ENCODE measurements at places on chromosomes 3 and 15.

DNA sequence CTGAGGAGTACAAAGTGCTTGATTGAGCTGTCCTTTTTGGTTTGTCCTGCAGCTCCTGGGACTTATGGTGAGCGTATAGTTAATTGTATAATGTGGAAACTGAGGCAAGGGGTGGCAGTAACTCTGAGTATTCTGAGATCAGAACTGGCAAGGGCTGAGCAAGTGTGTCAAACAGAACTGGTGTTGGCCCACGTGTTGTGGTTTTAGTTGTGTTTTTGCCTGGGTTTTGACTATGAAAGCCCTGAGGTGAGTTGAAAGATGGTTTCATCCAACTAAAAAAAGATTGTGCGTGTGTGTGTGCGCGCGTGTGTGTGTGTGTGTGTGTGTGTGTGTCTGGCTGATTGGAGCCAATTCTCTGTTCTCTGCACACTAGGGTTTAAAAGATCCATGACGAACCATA lies 154.1 kb downstream of the EDEM1 start:
- DNase-seq = no peak

DNA sequence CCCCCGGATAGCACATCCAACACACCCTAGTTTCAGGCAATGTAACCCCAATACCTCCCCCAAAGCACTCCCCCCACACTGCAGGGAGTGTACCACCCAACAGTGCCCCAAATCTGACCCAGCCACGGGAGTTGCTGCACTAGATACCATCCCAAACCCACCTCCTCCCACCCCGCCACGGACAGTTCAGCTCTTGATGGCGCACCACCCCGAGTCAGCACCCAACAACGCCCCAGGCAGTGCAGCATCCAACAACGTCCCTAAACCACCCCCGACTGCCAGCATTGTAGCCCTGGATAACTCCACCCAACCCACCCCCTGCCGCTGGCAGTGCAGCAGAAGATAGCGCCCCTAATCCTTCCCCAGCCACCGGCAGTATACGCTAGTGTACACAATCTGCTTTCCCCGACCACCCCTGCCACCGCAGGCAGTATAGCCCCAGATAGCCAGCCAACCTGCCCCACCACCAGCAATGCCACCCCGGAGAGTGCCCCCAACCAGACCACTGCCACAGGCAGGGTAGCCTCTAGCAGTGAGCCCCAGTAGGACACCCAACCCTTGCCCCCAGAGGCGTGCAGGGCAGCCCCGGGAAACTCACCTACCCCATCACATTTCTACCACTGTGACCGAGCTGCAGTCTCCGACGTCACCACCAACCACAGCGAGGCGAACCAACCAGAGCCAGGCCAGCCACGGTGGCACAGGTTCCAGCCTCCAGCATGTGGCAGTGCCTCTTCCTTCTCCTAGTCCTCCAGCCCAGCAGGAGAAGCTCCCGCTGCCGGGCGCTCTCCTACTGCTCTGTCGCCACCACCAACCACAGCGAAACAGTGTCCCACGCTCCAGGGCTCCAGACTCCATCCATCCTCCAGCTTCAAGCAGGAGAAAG lies 178.1 kb downstream of the POTEB3 start:
- DNase-seq = peak; percentile 1

GRCh38 chr3:184299488-184300377 lies 692 bp downstream of the PSMD2 start:
- no peak for DNase-seq

- DNase-seq = peak; percentile 31
Measured at GRCh38 chr3:71078723-71079525, 504.6 kb downstream of the FOXP1 start.

DNA sequence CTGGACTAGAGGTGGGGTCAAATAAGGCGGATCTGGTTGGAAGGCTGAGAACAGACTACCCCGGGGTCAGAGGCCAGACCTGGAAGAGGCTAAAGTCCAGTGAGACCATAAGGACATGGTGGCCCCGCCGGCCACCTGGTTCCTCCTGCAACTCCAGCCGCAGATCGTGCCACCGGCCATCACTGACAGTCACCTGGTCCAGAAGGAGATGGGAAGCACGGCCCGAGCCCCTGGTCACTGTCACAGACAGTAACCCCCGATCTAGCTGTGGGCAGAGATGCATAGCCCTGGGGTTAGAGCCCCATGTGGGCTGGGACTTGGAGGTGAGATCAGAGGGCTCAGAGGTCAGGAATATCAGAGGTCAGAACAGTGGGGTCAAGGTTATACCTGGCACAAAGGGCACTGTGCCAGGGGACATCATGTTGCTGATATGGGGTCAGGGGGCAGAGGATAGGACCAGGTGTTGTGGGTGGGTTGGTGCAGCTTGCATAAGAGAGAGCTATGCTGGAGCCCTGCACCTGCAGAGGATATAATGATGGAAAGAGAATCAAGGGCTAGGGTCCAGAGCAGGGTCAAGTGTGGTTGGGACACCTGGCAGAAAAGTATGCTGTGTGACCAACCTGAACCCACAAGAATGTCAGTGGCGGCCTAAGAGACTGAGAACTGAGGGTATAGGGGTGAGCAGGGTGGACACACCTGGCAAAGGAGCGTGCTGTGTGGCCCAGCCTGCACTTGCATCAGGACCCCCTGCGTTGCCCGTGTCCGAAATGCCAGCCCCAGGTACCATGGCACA lies 9.6 kb downstream of the CELSR3 start:
- no peak for DNase-seq

- DNase-seq = no peak
Measured at GRCh38 chr3:132629928-132630327, 29.7 kb downstream of the ACAD11 start.

- DNase-seq = no peak
Measured at GRCh38 chr3:25481386-25481785, 53.3 kb downstream of the RARB start.

- no peak for DNase-seq
Measured at GRCh38 chr15:40340740-40341400, at the start of gene CCDC9B. CCDC9B (minus strand) TSS chr15:40340939; CDS start chr15:40340819, 120 bp downstream.

GRCh38 chr3:193777524-193777923 lies 184.5 kb downstream of the OPA1 start:
- no peak for DNase-seq

DNA sequence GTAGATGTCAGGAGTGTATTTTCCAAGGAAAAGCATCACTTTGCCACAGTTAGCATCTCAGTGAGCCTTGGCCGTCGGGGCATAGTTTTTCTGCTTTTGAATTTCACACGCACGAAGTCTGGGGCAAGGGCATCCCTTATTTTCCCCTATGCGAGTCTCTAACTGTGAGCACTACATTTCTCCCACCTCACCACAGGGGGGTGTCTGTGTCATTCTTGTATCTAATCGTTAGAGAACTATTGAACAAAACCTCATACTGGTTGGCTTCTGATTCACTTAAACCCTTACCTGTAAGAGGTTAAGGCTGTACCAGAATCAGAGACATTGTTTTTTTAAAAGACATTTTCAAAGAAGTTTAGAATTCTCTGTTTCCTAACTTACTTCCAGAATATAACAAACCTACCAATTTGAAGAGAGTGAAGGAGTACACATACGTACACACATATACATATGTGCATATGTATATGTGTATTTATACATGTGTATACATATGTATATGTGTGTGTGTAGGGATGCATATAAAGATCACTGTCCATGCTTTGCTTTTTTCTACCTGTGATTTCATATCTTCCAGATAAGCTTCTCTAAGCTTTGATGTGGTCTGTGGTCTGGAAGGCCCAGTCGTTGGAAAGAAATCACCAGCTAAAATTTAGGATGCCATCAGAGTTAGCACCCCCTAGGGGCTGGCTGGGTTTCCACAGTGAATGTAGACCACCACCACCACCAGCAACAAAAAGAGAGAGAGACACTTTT lies 49.4 kb downstream of the MYZAP start:
- peak; percentile 12 for DNase-seq

DNA sequence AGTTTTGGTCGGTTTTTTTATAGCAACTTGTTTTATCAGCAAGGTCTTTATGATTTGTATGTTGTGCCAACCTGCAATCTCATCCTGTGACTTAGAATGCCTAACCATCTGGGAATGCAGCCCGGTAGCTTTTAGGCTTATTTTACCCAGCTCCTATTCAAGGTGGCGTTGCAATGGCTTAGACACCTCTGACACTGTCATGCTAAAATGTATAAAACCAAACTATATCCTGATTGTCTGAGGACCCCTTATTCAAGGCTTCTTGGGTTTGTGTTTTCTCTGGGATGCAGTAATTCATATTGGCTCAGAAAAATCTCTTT lies 209.0 kb upstream of the ALCAM start:
- no peak for DNase-seq
